IMR-90 (cell line): ENCODE measurements at places on chromosomes 1 and 21. TPM values are rescaled to one million over a fixed set of nuclear protein-coding genes. Genes with fewer than 3 reads are reported as not detected.

Gene TBX15
- not detected in 2 replicates for total RNA-seq

Gene NTMT2
- not detected in 2 replicates for total RNA-seq

Gene FNDC5
- total RNA-seq, result 1.6 and 1.7 TPM in 2 replicates

Gene SHISAL2A
- total RNA-seq, result not detected in 2 replicates

Gene SLC19A2
- 5.2 and 6.9 TPM in 2 replicates for total RNA-seq

DNA sequence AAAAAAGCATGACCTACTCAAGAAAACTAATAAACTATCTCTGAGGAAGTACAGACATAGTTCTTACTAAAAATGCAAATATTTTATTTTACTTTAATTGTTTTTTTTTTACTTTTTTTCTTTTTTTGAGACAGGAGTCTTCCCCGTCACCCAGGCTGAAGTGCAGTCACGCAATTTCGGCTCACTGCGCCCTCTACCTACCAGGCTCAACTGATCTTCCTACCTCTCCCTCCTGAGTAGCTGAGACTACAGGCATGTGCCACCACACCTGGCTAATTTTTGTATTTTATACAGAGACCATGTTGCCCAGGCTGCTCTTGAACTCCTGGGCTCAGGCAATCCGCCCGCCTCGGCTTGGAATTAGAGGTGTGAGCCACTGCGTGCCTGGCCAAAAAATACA is 1263.1 kb downstream of the KCNT2 start:
- no peak for DNase-seq
